ENCODE measurements at places on chromosomes 11 and 22. TPM values are rescaled to one million over a fixed set of nuclear protein-coding genes. Genes with fewer than 3 reads are reported as not detected.

DNA sequence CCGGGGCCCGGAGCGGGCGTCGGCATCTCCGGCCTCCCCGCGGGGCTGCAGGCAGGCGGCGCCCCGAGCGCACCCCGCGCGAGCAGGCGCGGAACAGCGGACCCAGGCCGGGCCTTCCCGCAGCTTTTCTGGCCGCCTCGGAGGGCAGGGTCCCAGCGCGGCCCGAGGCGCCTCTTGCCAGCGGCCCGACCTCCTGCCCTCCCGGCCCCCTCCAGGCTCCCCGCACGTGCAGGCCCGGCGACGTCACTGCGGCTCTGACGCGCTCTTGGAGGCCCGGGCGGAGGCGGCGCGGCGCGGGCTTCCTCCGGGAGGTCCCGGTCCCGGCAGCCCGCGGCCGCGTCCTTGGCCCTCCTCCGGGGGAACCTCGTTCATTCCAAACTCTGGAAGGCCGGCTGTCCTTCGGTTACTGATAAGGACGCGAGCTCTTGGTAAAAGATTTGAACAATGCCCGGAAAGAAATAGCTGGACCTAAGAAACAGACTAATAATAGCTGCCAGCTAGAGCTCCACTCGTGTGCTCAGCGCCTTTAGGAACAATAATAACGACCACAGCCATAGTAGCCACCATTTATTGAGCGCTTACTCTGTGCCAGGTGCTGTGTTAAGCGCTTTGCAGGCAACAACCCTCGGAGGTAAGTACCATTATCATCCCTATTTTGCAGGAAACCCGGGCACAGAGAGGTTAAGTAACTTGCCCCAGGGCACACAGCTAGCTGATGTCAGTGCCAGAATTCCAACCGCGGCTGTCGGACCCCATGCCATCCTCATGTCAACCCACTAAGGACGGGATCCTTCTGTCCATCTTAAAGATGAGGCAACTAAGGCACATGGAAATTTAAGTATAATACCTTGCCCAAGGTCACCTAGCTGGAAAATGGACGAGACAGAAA is 39.1 kb upstream of the CREB3L1 start:
- peak; percentile 74 for DNase-seq

GRCh38 chr11:22807855-22808570 is 21.6 kb downstream of the SVIP start:
- no peak for DNase-seq

The CCDC73 gene
- polyA plus RNA-seq = 0.66 TPM

DNA sequence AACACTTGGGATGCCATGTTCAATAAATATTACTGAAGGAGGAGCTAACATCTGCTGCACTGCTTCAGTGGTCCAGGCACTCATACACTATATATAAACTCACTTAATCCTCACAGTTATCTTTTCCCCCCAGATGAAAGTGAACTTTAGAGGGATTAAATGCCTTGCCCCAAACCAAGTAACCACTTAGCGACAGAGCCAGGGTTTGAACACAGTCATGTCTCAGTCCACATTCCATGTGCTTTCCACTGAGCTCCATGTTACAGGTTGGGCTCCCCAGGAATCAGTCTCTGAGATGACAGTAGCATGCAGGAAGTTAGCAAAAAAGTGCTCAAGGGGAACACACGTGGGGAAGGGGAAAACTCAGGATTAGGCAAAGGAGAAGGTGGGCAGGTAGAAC is 59.3 kb downstream of the ENDOD1 start:
- DNase-seq = no peak

DNA sequence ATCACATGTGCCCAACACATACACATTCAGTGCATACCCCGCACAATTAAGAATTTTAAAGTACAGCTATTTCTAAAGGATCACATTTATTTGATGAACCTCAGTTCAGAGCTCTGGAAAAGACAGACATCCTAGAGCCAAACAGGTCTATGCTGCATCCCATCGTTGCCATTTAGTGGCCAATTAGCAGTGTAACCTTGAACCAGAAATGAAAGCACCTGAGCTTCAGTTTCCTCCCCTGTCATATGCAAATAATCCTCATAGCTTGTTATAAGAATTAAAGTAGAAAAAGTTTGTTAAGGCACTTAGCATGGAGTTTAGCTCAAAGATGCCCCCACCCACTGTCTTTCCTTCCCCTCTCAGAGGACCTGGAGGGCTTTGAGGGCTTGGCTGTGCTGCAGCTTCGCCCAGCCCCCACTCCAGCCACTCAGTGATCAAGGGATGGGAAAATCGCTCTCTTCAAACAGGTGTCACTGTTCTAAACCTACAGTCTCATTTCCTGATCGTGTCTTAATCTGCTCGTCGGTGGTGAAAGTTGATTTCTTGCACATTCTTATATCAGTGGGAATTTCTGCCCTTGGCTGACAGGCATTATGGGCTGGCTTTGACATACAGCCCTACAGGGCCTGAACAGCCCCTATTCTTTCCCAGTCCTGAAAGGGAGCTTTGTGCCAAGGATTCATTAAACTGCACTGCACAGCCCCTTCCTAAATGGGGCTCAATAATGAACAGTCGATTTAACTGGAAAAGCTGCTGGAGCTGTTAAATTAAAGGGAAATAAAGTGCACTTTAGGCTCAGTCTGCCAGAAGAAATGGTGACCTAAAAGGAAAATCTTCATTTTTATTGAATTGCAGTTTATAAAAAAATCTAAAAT is 23.3 kb upstream of the FAM181B start:
- DNase-seq = no peak

DNA sequence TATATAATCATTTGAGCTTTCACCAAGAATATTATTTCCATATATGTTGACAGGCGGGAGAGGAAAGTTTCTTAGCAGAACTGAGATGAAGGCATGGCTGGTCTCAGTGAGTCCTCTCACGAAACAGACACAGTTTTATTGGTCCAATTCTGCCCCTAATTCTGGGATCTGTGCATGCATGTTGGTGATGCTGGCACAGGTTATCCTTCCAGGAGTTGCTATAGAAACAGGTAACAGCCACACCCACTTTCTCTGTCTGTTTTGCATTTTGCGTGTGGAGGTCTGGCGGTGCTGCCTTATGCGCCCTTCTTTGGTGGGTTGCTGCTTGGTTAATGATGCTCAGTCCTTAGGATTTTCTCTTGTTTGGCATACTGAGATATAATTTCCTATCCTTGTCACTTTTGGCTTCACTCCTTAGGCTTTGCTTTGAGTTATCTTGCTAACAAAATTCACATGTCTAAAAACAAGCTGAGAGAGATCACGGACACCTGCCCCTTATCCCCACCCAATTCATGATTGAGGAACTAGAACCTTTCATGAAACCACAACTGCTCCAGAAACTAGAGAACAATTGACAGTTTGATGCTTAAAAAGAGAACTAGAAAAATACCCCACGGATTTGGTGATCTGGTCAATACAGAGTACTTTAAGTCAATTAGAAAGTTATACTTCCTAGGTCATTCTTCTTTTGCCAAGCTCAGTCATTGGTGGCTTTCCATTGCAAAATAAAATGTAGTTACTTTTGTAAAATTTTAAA is 189.3 kb downstream of the FAT3 start:
- no peak for DNase-seq
